Right forelimb (tissue), 1 donor: ENCODE measurements at places on chromosomes 7 and 10.

DNA sequence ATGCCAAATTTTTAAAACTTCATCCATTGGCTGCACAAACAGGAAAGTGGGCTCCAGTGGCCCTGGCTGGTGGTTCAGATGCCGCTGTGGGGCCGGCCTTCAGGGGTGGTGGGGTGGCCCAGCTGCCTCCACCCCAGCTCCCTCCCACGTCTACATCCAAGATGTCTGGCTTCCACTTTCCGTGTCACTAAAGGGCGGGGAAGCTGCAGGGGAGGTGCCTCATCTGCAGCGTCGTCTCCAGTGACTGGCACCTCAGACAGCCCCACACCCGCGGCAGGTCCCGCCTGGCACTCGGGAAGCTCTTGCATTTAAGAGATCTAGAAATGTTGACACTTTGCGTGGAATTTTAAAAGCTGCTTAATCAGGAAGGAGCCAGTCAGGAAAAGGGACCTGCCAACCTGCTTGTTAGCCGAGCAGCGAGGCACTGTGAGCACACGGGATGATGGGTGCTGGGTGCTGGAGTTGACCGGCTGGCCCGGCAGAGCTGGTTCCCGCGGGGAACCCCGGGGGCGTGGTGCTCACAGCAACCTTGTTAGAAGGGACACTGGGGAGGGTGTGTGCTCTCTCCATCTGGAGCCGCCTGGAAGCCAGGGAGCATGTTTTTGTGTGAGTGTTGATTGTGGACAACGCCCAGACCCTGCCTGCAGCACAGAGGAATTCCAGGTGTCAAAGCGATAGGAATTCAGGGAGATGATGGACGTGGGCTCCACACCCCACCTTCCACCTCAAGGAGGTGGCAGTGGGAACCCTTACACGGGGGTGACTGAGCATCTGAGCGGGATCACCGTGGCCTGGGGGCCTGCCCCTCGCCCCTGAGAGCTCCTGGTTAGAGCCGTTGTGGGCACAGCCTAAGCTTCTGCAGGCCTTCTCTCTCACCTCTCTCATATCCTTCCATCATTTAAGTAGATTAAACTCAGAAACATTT, 320.5 kb downstream of the PTPRN2 start:
- DNase-seq = no peak

GRCh38 chr7:77548206-77548605, 11.1 kb downstream of the PTPN12 start:
- DNase-seq = no peak

DNA sequence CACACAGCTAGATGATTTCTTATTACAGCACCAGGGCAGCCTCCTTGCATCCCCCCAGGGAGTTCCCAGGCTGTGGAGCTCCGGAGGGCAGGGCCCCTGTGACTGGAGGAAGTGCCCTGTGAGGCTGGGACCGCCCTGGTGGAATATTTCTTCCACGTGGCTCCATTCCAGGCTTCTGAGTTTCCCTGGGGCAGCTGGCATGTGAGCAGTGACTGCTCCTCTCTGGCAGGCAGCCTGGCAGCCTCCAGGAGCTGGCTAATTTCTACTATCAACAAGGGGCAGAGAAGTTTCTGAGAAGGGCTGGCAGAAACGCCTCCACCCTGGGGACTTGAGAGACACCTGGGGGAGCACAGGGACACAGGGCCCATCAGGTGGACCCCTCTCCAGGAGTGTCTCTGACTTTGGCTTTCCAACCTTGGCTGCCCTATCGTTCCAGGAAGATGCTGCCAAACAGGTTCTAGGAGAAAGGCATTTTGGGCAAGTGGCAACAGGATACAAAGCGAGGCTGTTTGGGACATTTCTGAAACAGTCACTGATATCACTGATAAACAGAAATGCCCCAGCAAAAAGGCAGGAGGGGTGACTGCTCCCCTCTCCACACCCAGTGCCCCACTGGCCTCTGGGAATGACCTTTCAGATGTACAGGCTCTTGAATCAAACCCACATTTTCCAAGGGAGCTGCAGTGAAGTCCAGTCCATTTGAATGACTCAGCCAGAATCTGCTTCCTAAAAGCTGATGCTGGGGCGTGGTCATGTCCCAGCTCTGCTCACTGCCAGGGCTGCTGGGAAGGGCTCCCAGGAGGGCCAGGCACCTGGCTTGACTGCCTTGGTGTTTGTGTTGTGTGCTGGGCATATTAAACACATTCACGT, 16.1 kb downstream of the MYOF start:
- DNase-seq = peak; percentile 74

DNA sequence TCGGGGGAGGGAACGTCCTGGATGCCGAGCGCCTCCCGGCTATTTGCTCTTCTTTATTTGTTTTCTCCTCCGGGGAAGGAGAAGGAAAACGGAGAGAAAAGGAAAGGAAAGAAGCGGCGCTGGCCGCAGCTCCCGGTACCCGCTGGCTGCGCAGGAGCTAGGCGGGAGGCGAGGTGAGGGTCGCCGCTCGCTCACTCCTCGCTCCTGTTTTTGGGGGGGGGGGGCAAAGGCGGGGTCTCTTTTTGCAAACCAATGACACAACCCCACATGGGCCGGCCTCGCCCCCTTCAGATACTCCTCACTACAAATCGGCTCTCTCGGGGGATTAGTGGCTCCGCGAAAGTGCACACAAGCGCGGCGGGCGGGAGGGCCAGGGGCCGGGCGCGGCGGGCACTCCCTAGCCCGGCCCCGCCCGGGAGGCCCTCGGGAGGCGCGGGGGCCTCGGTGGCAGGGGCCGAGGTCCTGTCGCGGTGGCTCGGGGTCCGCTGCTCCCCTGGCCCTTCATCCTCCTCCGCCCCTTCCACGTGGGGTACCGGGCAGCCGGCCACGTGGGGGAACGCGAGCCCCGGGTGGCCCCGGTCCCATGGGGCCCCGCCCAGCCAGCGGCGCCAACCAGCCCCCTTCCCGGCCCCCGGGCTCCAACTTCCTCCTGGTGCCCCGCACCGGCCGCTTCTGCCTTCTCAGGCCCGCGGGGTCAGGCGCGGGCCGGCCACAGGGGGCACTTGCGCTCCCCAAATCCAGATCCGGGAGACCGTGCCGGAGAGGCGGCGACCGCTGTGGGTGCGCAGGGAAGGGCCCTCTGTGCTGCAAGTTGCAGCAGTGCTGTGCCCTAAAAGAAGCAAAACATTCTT, 718 bp upstream of the CTBP2 start:
- DNase-seq = peak; percentile 90

GRCh38 chr10:110305767-110306451, 1.2 kb upstream of the SMNDC1 start:
- DNase-seq = no peak

DNA sequence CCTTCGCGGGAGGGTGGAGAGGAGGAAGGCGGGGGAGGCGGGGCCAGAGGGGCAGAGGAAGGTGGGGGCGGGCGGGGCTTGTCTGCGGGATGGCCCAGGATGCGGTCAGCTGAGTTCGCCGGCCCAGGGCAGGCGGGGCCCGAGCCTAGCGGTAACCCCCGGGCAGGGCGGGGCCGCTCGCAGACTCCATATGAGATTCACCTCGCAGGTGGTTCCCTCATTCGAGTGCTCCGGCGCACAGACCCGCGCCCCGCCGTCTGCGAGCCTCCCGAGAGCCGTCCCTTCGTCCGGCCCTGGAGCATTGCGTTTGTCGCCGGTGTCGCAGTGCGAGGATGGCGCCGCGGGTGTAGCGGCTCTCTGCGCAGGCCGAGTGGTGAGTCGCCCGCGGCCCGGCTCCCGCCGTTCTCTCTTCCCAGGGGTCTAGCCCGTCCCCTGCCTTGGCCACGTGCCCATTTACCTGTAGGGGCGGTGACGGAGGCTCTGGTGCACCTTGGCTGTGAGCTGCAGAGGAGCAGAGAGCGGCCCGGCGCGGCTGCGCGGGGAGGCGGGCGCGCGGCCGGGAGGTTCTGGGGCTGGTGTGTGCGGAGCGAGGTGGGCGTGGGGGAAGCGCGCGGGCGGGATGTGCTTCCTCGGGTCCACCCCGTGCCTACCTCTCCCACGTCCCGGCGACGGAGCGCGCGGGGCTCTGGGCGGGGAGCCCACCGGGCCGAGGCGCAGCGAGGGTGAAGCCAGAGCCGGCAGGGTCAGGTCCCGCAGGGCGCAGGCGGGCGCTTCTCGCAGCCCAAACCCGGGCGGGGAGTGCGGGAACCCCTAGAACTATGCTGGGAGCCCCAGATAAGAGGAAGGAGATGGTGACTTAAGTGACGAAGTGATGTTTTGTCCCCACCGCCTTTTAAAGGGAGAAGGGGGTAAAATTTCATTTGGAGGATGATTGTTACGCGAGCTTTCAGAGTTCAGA, at the start of gene UPP1:
Gene UPP1, plus strand, starts transcription at position 220 of the 958 bp plus-strand sequence. CDS start 5,519 bp downstream, outside the sequence.
- DNase-seq = peak; percentile 73

- peak; percentile 75 for DNase-seq
Measured at GRCh38 chr7:69218576-69218975, 379.7 kb upstream of the AUTS2 start.

DNA sequence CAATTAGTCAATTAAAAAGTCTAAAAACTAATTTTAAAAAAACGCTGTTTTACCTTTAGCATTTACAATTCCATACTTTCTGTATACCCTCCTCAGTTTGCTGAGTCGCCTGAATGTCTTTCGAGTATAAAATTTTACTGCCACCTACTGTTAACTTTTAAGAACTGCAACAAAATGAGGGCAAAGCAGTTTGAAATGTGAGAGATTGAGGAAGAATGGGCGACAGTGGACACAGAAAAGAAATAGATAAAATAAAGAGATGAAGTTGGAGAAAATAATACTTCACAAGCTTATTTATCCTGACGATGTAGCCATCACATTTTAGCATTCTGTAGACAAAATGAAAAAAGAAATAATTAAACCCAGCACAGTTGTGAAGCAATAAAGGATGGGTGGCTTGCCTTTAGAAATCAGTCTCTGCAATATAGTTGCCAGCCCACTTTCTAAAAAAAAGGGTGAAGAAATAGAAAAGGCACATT, 110.8 kb upstream of the PTN start:
- DNase-seq = no peak

- DNase-seq = no peak
Measured at GRCh38 chr7:115775981-115776380, 254.6 kb downstream of the TFEC start.

DNA sequence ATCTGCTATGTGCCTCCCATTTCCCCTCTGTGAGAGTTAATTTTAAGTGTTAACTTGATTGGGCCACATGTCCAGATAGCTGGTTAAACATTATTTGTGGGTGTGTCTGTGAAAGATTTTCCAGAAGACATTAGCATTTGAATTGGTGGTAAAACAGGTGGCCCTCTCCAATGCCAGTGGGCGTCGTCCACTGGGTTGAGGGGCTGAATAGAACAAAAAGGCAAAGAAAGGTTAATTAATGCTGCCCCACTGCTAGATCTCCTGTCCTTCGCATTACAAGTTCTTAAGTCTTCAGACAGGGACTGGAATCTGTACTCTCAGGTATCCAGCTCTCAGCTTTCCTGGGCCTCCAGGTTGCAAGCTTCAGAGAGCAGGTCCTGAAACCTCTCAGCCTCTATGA, 1160.9 kb upstream of the LRRN3 start:
- no peak for DNase-seq
